Kidney capillary endothelial cell (primary cell): ENCODE measurements at places on chromosomes 1 and 21.

- DNase-seq: no peak
These were observed 68.6 kb downstream of the RPAP2 start for GRCh38 chr1:92367496-92367895.

DNA sequence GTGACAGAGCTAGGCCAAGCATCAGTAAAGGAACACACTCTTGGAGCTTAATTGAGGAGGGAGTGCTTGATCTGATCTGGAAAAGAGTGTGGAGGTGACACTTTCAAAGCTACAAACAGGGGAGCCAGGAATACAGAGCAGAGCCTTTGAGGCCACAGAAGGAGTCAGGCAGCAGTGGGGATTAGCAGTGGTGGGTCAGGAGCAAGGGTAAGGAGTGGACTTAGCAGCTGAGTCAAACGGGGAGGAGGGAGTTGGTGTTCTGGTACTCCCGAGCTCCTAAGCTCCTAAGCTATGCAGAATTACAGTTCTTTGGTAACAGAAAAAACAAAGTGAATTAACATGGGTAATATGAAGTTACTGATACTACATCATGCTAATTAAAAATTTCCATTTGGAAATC lies 14.5 kb downstream of the RAB4A start:
- no peak for DNase-seq

- no peak for DNase-seq
These were observed 4.4 kb upstream of the RUNX1 start for GRCh38 chr21:35053356-35054096.

- DNase-seq: no peak
These were observed 29.8 kb downstream of the TP73 start for GRCh38 chr1:3681898-3682806.

GRCh38 chr1:225713281-225713680 lies 60.4 kb upstream of the ENAH start:
- DNase-seq: no peak
